Activated T-helper 9 cell treated with anti-CD3 and anti-CD28 coated beads, Interleukin-2, amount 50 U/mL, for 16 hours (primary cell): ENCODE measurements at places on chromosomes 4 and X.

DNA sequence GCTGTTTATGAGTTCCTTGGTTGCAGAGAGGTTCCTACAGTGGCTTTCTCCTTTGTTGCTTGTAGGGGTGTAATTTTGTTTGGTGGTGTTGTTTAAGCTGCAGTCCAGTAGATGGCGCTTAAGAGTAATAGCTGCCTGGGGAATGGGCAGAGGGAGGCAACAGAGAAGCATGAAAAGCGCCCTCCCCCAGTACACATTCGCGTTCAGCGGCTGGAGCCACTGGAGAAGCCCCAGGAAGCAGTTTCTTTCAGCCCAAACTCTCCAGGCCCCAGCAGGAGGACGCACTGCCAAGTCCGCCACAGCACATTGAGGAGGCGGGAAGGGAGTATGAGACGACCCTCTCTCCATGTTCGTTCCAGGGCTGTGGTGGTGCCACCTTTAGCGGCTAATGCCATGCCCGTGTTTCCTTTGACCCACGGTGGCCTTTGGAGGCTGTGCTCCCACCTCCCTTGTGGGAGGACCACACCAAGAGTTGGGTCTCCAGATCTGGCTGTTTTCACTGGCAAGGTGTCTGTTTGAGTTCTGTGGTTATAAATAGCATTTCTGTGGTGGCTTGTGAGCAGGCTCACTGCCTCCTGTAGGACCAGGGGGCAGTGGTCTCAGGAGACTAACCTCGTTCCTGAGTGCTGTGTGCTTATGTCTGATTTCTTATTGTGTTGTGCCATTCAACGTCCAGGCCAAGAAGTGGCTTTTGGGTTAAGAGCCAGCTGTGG lies 252.3 kb downstream of the ARHGAP10 start:
- DNase-seq, result no peak

- DNase-seq, result no peak
These were observed 871 bp upstream of the SLITRK2 start for GRCh38 chrX:145816601-145817315.

DNA sequence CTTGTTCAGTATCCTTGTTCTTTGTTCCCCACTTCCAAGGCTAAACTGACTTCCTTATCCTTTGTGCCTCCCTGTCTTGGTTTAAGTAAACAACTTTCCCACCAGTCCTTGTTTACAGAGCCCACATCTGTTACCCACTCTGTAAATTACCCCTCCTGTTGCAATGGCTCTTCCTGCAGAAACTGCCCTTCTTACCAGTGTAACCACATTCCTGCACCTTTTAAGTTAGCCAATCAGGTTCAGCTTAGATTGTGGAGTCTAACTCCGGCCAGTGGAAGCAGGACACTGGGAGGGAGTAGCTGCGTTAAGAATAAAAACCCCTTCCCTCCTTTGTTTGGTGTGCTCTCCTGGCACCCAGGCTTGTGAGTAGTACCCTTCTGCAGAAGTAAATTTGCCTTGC lies 360.9 kb downstream of the PRDM5 start:
- no peak for DNase-seq

DNA sequence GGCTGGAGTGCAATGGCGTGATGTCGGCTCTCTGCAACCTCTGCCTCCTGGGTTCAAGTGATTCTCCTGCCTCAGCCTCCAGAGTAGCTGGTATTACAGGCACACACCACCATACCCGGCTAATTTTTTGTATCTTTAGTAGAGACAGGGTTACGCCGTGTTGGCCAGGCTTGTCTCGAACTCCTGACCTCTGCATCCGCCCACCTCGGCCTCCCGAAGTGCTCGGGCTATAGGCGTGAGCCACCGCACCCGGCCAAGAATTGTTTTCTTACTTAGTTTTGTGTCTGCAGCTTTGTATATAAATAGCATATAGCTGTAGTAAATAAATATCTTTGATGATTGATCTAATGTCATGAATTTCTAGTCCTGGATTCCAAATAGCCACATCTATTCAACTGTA lies 81.1 kb downstream of the IL1RAPL1 start:
- DNase-seq, result no peak

DNA sequence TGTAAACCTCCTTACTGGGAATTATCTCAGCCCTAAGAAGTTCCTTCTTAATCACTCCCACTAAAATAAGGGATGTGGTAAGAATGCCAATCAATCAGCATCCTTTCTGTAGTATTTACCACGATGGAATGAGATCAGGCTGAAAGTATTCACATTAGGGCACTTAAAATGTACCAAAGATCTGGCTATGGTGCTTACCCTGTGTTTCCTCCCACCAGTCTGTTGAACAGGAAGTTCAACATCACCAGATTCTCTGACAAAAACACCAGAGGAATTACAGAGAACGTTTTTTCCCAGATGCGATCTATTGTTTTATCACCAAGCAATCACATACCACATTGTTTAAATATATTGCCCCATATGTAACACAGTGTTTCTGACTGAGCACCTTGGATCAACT lies 2.1 kb upstream of the CLCN3 start:
- no peak for DNase-seq
